ENCODE measurements at places on chromosomes 4 and X.

GRCh38 chr4:110270492-110271197, 72.2 kb upstream of the ELOVL6 start:
- DNase-seq, result no peak

- peak; percentile 43 for DNase-seq
Measured at GRCh38 chrX:108001218-108001814, 19.1 kb upstream of the TEX13B start.

- no peak for DNase-seq
Measured at GRCh38 chr4:48227662-48228061, 42.0 kb downstream of the TEC start.

DNA sequence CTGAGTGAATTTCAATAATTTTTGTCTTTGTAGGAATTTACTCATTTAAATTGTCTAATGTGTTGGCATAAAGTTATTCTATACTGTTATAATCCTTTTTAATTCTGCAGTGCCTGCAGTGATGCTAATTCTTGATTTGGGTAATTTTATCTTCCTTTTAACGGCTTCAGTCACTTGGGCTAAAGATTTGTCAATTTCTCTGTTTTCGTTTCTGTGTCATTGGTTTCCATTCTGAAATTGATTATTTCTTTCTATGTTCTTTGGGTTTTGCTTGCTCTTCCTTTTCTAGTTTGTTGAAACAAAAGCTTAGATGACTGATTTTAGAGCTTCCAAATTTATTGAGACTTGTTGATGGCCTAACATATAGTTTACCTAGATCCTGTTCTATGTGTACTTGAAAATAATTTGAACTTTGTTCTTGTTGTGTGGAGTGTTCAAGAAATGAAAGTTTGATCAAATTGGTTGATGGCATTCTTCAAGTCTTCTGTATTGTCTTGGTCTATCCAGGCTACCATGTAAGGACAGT, 89.4 kb downstream of the TNIP2 start:
- DNase-seq, result no peak

- DNase-seq, result no peak
Measured at GRCh38 chrX:27746516-27746915, 61.3 kb upstream of the MAGEB10 start.

DNA sequence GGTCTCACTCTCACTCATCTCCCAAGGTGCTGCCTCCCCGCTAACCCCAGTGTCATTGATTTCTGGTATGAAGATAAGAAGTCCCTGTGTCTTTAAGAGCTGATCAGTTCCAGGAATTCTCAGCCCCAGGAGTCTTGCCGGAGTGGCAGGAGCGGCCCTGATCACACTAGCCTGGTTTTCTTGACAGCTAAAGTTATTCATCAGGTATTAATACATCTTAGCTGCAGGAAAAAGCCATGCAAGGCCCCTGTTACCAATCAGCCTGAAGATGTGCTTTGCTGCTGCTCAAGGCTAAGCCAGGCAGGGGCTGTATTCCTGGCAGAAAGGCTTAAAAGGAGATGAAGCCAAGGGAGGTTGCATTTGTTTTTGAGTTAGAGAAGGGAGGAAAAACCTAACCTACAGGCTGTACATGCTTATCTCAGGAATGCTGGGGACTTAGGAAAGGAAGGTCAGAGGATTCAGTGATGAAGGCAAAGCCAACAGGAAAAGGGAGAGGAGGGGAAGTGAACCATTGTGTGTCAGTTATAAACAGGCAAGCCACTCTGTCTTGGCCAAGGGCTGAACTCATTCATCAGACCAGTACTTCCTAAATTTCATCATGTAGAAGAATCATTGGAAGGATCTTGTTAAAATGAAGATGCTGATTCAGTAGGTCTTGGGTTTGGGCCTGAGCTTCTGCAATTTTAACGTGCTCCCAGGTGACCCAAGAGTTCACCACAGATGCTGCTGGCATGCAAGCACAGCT, 8.6 kb downstream of the SRPX start:
- no peak for DNase-seq

- no peak for DNase-seq
Measured at GRCh38 chr4:148850257-148850995, 408.2 kb upstream of the NR3C2 start.

DNA sequence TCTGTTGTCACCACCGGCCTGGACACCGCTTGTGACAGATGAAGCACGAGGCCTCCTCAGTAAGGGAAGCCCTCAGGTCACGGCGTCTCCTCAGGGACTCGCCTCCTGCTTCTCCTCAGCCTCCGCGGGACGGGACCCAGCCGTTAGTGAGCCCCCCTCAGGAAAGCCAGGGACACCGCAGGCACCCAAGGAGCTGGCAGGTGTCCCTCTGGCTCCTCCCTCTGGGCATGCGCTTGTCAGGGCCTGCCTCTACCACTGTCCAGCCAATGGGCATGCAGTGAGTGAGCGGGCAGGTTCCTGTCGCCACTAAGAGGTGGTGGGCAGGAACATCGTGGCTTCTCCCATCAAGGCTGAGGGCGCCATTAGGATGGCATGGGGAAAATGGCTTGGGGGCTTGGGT, 23.5 kb upstream of the CT55 start:
- no peak for DNase-seq

DNA sequence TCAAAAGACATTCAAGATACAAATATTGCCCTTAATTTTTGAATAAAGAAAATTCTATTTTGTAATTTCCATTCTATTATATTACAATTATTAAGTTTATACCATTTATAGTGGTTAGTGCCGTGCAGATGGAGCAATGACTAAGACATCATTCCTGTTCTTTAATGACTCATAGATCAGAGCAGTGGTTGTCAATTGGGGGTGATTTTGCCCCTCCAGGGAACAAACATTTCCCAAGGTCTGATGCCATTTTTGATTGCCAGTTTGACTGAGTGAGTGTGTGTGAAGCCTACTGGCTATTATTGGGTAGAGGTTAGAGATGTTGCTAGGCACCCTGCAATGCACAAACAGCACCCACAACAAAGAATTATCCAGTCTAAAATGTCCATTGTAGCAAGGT, 97.9 kb upstream of the DDIT4L start:
- DNase-seq, result no peak

DNA sequence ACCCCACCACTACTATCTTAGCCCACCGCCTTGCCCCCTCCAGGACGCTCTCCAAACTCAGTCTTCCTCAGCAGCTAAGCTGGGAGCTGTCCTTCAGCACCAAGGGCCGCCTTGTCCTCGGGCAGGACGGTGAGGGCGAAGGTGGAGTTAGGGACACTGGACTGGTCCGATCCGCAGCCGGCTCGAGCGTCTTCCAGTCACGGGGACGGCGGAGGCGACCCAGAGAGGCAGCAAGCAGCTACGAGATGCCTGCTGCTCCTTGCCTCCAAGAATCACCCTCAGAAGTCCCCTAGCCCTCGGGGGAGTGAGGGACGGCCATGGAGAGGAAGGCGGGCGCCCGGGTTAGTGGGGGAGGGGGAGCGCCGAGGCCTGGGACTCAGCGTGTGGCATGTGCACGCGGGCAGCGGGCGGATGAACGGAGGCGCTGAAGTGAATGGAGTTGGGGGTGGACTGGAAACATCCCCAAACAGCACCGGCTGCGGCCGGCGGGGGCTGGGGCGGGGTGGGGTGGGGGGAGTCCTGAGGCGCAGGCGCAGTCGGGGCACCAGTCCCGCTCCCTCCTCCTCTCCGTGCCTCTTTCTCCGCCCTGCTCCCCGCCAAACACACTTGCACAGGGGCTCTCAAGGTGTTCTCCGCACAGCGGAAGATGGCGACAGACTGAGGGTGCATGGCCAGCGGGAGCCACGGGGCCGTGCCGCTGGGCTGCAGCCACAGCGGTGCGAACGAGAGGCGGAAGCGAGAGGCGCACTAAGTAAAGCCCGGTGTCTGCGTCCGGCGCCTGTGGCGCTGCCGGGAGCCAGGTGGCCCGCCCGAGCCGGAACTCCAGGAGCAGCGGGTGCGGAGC, at the start of gene NALF2:
Gene NALF2, plus strand, starts transcription at position 545 of the 844 bp plus-strand sequence. CDS start 957 bp downstream, outside the sequence.
- no peak for DNase-seq

- DNase-seq, result no peak
Measured at GRCh38 chr4:117560329-117560728, 474.0 kb upstream of the NDST3 start.

- DNase-seq, result no peak
Measured at GRCh38 chrX:68894142-68894512, 65.3 kb downstream of the EFNB1 start.

GRCh38 chr4:136634121-136634520, 898.2 kb downstream of the PCDH18 start:
- no peak for DNase-seq

DNA sequence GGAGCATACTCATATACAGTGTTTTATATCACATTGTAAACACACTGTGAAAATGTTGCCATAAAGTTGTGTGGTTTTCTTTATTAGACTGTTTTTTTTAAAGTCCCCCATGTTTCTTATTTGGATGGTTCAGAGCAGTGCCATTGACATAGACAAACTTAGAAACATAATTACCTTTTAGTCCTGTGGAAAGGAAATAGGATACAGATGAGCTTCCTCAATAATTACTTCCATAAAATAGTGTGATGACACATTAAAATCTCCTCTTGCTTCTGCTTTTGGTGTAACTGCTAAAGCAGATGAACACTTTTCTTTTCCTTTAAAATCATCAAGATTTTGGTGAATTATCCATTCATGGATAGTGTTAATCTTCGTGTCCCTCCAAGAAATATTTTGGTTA, 52.9 kb upstream of the LIMCH1 start:
- no peak for DNase-seq

- DNase-seq, result no peak
Measured at GRCh38 chr4:176769514-176769913, 23.2 kb downstream of the VEGFC start.

DNA sequence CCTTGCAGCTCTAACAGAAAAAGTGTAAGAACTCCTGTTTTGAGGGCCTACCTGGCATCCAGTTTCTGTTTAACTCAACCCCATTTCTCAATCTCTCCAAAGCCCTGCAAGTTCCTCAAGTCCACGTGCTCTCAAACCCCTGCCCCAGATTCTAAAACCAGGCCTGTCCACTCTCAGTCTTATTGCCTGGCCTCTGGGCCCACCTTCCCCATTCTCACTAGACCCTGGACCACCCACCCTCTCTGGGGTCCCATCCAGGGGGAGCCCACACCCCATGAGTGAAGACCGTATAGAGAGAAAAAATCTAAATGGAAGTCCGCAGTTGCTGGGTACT, 58.3 kb downstream of the TLR10 start:
- DNase-seq, result no peak

GRCh38 chrX:22969411-22969810, 30.3 kb upstream of the DDX53 start:
- no peak for DNase-seq

GRCh38 chr4:112938461-112939058, 110.9 kb upstream of the ANK2 start:
- DNase-seq, result no peak

- DNase-seq, result no peak
Measured at GRCh38 chr4:117135634-117136354, 50.4 kb upstream of the TRAM1L1 start.

DNA sequence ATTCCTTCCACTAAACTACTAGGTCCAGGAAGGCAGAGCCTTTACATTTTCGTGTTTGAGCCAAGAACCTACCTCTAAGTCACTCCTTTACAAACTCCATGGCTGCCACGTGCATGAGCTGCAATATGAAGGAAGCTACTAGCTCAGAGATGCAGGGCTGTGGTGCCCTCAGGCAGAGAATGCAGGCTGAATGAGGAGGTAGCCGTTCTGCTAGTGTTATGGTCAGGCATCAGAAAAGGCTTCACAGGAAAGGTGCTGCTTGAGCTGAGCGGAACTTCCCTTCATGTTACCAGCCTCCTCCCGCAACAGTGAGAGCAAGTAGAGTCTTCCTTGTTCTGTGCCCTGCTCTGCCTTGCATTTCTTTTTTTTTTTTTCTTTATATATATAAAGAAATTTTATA, 148.3 kb upstream of the PACRGL start:
- DNase-seq, result no peak

GRCh38 chr4:26407476-26407875, 82.8 kb downstream of the CCKAR start:
- no peak for DNase-seq

DNA sequence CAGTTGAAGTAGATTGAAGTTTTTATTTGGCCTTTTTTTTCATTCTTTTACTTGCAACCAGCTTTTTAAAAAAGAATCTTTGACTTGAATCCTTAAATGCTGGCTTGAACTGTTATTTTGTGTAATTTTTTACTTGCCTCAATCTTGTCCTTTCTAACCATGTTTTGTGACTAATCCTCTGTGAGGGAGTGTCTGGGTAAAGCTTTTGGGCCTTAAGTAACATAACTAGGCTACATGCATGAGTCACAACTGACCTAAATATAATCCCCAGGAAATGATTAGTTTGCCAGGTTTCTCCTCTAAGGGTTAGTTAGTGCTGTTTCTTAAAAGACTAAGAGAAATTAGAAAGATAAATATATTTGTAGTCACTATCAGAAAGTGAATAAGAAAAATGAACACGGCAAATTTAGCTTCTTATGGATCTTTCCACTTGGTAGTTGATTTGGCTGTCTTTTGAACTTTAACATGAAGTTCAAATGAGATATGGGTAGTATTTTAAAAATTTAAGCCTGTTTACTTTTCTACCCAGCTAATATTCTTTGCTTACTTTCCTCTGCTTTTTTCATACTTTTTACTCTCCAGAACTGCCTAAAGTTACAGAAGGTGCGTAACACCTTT, 13.0 kb downstream of the EXOC1 start:
- DNase-seq, result peak; percentile 59

DNA sequence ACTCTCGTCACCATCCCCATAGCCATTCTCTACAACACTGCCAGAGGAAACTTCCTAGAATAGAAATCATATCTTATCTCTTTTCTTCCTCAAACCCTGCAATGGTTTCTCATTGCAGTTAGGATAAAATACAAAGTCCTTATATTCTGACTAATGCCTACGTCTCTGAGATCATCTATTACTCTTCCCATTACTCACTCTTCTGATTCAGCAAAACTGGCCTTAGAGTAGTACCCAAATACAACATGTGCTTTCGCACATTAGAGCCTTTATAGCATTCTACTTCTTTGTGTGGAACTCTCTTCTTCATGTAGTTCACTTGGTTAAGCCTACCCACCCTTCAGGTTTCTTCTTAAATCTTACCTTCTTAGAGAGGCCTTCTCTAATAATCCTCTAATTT, 28.0 kb downstream of the LHFPL1 start:
- DNase-seq, result no peak

GRCh38 chrX:123600181-123600580, 132.7 kb downstream of the THOC2 start:
- DNase-seq, result no peak

- DNase-seq, result peak; percentile 16
Measured at GRCh38 chrX:78375894-78376293, 48.5 kb upstream of the CYSLTR1 start.

- no peak for DNase-seq
Measured at GRCh38 chrX:10971759-10972158, 139.4 kb upstream of the HCCS start.

Measured in CD4-positive, alpha-beta T cell treated with Interleukin-15 for 4 hours (primary cell).